Stimulated activated CD8-positive, alpha-beta memory T cell treated with anti-CD3 and anti-CD28 coated beads, Interleukin-2, amount 100 ng/mL, for 1 hour (primary cell): ENCODE measurements at places on chromosomes 2 and 18.

DNA sequence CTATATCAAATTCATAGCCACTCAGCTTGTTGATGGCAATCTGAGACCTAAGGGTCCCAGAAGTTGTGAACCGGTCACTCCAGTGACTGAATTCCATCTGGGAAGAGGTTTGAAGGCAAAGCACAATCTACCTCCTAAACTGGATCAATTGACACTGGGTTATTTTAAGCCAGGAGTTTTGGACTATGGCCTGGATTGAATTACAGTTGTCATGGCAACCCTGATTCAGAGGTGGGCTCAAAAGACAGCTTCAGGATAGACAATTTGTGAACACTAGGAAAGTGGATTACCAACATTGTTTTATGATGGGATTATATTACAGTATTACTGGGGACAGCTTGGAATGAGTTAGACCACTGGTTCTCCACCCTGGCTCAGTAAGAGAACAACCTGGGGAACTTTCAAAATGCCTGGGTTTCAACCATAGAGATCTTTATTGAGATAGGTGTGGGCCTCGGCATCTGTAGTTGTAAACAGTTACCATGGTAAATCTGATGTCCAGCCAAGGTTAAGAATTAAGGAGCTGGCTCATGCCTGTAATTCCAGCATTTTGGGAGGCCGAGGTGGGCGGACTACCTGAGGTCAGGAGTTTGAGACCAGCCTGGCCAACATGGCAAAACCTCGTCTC lies 58.8 kb downstream of the MFSD6 start:
- no peak for DNase-seq

DNA sequence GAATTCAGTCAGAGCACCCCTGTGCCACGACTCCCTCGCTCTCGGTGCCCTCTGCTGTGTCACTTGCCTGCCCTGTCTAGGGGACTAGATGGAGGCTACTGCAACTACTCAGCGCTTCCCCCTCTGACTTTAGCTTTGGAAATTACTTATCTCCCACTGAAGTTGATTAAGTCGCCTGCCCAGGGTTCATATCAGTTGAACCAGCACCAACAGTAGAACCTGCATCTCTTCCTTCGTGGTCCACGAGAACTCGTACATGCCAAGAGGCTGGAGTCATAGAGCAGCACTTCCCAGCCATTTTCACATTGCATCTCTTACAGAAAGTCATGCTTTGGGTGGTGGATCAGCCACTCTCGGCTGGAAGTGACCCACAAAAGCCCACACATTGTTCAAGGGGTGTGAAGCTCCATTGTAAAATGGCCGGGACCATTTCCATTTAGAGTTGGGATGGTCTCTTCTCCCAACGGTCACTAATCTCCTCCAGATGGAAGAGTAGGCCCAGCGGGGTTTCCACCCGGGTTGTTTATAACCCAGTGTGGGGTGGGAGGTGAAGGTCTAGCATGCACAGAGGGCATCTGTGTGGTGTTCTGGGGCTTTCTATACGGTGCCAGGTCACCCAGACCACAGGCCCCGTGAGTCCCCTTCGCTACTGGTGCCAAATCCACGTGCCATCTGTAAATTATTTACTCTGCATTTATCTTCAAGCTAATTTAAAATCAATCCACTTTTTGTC lies 38.0 kb downstream of the STEAP3 start:
- no peak for DNase-seq

- DNase-seq: no peak
These were observed 15.5 kb upstream of the BIN1 start for GRCh38 chr2:127122361-127123027.

- no peak for DNase-seq
These were observed 98.8 kb upstream of the NCKAP5 start for GRCh38 chr2:133667085-133667484.

- no peak for DNase-seq
These were observed 99.5 kb upstream of the APCDD1 start for GRCh38 chr18:10354890-10355289.

DNA sequence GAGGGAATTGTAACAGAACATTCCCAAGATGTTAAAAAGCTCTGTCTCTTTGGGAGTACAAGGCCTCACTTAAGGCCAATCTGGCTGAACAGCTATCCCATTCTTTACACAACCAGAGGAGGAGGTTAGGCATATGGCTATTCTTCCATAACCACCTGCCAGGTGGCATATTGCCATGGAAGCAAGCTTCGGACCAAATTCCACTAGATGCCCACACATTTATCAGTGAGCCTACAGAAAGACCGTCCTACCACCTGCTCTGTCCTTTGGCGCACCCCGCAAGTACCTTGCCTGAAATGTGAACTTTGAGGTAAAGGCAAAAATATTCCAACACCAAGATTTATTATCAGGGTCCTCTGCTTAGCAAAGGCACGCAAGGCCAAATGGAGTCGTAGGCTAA lies 519.9 kb upstream of the TNP1 start:
- DNase-seq: no peak

GRCh38 chr18:74869904-74870863 lies 272.5 kb downstream of the ZNF407 start:
- DNase-seq: no peak

GRCh38 chr2:219210196-219210885 lies 3.8 kb downstream of the ZFAND2B start:
- DNase-seq: no peak

- no peak for DNase-seq
These were observed 13.8 kb upstream of the SATB2 start for GRCh38 chr2:199471443-199472057.

GRCh38 chr2:203453858-203454451 lies 81.1 kb downstream of the RAPH1 start:
- DNase-seq: no peak

DNA sequence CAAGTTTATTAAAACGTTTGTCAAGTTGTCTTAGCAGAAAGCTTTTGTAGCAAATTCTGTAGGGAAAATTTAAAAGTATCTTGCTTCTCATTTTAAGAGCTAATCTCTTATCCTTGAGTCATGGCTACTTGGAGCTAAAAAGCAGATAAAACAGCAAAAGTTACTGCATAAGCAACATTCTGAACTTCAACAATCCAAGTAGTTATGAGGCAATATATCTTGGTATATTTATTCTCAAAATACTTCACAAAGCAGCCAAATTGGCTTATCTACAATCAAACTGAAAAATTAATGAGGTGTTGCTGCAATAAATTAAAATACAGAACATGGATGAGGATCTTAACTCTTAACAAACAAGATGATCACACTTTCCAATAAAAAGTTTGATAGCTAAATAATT lies 306.5 kb downstream of the PIEZO2 start:
- DNase-seq: no peak

- DNase-seq: no peak
These were observed 57.9 kb downstream of the NCK2 start for GRCh38 chr2:105802587-105802986.

DNA sequence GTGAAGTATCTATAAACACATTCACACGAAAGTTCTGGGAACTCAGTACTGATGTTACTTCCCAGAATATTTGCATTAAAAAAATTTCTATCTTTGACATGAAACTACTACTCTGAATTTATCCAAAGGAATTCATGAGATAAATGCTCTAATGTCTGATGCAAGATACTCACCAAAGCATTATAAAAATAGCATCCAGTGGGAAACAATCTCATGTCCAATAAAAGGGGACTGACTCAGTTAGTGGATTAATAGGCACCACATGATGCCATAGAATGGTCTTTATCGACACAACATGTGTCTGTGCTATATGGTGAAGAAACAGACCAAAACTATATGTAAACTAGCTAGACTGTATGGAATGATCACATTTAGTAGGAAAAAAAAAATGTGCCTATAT lies 33.9 kb downstream of the LAMA3 start:
- no peak for DNase-seq

GRCh38 chr18:45448871-45449270 lies 166.4 kb upstream of the SLC14A2 start:
- no peak for DNase-seq

DNA sequence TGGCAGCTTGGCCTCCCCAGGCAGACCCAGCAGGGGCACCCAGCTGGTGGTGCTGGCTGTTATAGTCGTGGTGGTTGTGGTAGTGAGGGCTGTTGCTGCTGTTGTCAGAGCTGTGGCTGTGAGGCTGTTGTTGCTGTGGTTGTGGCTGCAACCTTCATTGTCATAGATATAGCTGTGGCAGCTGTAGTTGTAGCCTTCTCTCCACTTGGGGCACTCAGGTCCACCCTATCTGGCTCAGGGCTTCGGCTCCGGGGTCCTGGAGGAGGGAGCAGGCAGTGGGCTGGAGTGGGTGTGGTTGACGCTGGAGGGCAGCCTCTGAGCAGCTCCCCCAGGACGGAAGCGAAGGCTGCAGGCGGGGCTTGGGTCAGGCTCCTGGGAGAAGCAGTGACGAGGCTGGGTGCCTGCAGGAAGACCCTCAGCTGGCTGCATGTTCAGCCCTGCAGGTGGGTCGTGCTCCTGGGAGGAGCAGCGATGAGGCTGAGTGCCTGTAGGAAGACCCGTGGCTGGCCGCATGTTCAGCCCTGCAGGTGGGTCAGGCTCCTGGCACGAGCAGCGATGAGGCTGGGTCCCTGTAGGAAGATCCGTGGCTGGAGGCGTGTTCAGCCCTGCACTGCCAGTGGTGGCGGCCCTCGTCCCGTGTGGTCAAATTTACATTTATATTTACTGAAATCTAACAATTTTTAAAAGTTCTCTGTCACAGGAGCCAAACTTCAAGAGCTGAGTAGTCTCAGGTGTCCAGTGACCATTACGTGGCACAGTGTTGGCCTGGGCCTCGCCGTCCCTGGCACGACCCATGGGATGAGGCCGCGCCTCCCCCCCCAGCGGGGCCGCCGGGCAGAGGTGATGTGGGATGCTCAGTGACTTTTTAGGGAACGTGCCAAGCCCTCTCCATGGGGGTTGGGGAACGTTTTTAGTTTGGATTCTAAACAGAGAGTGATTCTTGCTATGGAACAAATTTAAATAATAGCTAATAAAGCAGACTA lies 79.2 kb upstream of the PXDN start:
- no peak for DNase-seq

- no peak for DNase-seq
These were observed 84.6 kb downstream of the MTA3 start for GRCh38 chr2:42653039-42653438.

GRCh38 chr2:96856776-96857666 lies 795 bp downstream of the ANKRD39 start:
- DNase-seq: no peak

- DNase-seq: no peak
These were observed 381.2 kb downstream of the LPIN1 start for GRCh38 chr2:12127638-12128037.

GRCh38 chr2:74077636-74078035 lies 70.1 kb downstream of the BOLA3 start:
- DNase-seq: no peak

DNA sequence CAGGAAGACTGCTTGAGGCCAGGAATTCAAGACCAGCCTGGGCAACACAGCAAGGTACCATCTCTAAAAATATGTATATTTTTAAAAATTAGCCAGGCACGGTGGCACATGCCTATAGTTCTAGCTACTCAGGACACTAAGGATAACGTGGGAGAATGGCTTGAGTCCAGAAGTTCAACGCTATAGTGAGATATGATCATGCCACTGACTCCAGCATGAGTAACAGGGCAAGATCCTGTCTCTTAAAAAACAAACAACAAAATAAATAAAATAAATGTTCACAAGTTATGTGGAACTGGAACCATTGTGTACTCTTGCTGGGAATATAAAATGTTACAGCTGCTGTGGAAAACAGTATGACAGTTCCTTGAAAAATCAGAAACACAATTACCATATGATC lies 47.2 kb downstream of the USP34 start:
- no peak for DNase-seq

- DNase-seq: no peak
These were observed 696.7 kb upstream of the SOX11 start for GRCh38 chr2:4995466-4995865.

GRCh38 chr2:130351711-130352110 lies 4.1 kb upstream of the PTPN18 start:
- no peak for DNase-seq

GRCh38 chr18:64100116-64100922 lies 48.6 kb downstream of the LINC00305 start:
- DNase-seq: no peak

- no peak for DNase-seq
These were observed 1.4 kb upstream of the BCL2 start for GRCh38 chr18:63320975-63321265.

DNA sequence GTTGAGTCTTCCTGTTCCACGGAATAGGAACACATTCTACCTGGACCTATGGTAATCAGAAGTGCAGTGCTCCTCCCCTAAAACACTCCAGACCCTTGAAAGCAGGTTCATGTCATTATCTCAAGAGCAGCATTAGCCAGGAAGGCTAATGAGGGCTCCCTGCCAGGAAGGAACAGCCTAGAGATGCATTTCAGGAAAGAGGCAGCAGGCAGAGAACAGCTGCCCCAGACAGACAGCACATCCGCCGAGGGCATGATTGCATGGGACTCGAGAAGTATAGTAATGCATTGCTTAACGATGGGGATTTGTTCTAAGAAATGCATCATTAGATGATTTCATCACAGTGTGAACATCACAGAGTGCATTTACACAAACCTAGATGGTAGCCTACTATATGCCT lies 171.5 kb downstream of the ALK start:
- DNase-seq: no peak

- DNase-seq: no peak
These were observed 125.9 kb upstream of the NABP1 start for GRCh38 chr2:191552066-191552465.

- no peak for DNase-seq
These were observed 1080.2 kb downstream of the SUCLG1 start for GRCh38 chr2:83378921-83379320.

DNA sequence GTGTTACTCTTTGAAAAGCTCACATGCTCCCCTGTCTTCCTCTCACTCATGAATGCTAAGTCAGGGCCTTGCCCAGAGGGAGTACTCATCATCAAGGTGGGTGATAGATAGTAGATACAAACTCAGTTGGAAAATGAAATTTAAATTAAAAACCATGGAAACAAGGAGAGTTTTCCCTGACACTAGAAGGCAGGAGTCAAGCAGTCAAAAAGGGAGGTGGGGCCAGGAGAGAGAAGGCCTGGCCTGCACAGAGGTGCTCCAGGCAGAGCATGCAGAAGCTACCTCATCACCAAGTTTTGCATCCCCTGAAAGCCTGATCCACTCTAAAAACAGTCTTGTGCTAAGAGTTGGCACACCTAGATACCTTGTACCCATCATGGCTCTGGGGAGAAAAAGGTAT lies 143.7 kb downstream of the MYO5B start:
- DNase-seq: no peak

GRCh38 chr2:119333360-119333759 lies 33.3 kb downstream of the C2orf76 start:
- DNase-seq: no peak
